ENCODE measurements at places on chromosomes 3 and 15.
A peak's percentile ranks its signal among the peaks of the same experiment; 100 is the strongest.

GRCh38 chr3:78204977-78205376 is 1165.1 kb downstream of the ROBO2 start:
- DNase-seq, result peak; percentile 97

DNA sequence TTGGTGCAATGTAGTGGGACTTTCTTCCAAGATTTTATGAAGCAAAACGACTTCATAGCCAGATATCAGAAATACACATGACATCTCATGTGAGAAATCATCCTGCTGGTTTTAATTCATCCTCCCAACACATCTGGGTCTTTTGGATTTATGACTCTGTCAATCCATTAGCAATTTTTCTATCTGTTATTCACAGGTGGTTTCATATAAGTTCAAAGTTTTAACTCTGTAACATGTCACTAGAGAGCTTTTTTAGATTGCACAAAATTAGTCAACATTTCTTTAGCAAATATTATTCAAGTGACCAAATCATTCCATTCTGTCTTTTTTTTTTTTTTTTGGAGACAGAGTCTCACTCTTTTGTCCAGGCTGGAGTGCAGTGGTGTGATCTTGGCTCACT is 30.4 kb downstream of the SQOR start:
- peak; percentile 43 for DNase-seq

DNA sequence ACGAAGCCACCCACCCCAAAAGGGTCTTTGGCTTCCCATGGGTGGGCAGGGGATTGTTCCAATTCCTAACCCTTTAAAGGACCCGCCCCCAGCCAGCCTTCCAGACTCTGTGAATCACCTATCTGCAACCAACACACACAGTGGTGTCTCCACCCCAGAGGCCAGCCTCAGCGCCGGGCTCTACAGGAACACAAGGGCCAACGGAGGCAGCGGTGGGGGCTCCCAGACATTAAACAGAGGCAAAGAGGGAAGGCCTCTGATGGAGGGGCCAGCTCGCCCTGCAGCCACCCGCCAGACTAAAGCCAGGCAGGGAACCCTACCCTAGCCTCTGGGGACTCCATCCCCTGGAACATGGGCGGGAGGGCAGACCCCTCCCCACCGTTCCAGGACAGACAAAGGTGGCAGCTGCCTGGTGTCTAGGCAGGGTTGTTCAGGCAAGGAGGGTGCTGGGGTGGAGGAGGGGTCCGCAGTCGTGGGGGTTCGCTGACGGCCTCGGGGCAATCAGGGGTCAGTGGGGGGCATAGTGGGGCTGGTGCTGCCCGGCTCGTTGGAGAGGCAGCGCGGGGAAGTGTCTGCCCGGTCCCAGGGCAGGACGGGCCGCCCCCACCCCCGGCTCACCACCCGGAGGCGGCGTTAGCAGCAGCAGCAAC is 448 bp downstream of the SHISA5 start:
- DNase-seq, result peak; percentile 48

GRCh38 chr3:32424581-32425250 is 33.1 kb downstream of the CMTM7 start:
- DNase-seq, result no peak

DNA sequence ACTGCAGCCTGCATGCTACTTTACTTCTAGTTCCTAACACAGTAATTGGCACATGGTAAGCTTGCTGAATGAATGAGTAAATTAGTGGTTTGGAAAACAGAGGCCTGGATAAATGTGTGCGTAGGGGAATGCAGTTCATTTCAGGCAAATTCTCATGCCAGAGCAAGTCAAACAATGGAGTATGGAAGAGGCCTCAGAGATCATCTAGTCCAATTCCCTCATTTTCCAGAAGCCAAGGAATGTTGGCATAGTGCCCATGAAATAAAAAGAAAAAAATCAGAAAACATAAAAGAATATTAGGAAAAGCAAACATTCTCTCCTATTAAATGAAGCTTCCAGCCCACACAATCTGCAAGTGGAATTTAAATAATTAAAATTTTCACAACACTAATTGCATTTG is 92.4 kb downstream of the MB21D2 start:
- DNase-seq, result peak; percentile 28

DNA sequence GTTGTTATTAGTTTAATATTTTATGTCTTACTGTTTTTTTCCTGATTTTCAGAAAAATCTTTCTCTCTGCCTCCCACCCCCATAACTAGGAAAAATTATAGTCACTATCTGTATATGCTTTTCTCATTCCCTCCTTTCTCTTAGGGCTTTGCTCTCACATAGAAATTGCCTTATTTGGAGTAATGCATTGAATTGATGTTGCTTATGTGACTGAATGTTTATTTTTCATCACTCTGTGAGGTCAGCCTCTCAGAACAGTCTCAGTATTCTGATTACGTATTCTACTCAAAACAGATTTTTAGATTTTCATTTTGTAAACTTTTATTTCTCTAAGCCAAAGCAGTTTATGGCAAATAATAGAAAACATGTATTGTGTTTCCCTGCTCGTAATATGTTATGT is 121.0 kb downstream of the SLMAP start:
- DNase-seq, result peak; percentile 88

DNA sequence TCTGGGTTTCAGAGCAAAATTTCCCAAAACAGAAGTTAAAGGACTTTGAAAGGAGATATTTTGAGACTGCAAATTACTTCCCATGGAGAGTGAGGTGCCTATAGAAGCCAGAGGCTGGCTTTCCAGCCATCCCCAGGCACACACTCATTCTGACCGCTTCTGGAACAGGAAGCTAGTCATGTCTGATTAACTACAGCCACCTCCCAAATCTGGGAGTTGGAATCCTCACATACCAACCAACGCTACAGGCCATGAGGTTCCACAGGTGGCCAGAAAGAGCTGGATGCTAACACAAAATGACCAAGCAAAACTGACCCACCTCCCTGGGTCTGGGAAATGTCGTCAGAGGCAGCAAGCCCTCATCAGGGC is 87.2 kb downstream of the SNRK start:
- peak; percentile 27 for DNase-seq

DNA sequence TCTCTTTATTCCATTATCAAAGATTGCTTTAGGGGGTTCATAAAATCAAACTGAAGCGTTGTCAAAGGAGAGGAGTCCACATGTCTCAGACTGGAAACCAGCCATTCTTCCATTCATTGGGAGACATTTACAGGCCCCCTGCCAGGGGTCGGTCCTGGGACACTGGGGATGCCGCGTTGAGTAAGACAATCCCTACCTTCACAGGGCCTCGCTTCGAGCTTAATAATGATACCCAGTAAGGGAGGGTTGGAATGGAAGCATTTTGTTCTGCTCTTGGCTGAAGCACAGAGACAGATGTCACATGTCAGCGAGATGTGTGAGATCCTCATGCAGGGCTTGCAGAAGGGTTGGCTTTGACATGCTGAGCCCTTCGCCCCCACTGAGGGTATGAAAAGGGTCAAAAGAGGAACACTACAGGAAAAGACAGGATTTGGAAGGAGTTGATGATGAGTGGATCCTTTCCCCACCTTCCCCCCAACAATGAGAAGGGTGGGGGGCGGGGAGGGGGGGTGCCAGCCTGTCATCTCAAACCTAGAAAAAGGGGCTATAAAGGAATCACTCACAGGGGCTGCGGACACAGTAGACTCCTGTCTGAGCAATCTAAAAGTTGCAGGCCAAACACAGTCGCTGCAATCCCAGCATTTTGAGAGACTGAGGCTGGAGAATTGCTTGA is 25.6 kb upstream of the ARL8B start:
- no peak for DNase-seq

DNA sequence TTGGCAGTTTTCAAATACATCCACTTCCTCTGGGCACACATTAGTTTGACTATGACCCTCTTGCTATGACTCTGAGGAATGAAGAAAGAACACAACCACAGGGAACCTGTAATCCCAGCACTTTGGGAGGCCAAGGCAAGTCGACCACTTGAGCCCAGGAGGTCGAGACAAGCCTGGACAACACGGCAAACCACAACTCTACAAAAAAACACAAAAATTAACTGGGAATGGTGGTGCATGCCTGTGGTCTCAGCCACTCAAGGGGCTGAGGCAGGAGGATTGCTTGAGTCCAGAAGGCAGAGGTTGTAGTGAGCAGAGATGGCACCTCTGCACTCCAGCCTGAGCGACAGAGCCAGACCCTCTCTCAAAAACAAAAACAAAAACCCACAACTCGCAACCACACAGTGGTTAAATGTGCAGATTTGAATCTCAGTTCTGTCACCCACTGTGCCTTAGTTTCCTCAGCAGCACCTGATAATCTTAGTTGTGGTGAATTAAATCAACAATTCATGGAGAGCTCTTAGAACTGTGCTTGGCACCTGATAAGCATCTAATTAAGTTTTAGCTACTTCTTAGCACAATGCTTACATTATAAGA is 65.7 kb downstream of the MYLK start:
- DNase-seq, result peak; percentile 57

GRCh38 chr3:31567036-31567435 is 34.3 kb downstream of the STT3B start:
- no peak for DNase-seq

DNA sequence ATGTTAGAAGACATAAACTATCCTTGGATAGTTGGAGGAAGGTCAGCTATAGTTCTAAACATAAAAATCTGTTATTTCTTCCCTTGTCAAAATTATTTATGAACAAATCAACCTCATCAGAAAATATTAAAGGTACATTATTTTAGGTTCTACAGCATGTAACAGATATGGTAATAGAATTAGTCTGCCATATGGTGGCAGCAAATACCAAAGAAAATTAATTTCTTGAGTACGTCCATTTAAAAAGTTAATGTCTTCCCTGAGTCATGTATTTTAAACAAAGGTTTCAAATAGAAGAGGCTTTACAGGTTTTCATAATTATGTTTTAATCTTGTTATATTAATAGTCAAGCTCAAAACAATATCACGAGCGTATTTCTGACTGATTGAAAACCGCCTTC is 17.9 kb upstream of the ANKRD28 start:
- DNase-seq, result peak; percentile 76

DNA sequence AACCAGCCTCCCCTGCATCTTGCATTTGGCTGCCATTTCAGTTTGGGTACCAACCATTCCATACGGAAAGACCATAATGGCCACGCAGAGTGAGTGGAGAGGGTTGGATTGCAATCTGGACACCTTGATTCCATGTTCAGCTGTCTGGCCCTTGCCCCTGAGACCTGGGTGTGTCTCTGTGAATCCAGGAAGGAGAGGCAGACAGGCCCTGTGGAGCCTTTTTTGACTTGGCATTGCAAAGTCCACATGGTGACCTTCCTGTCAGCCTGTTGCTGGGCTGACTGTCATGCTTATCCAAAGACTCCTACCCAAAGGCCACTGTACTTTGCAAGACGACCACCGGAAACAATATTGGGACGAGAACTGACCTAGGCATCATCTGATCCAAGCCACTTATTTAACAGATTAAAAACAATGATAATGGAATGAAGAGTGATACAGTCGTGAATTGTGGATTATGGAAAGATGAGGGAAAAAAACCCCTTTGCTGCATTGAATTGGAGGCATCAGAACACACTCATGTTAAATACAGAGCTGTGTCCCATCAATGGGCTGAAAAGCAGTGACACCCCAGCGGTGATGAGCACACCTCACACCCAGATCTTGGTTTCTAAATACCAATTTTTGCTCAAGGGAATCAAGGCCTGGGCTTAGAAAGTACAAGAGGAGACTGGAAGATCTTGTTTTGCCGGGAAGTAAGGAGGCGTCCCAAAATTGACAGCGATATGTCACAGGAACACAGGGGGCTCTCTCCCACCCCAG is 86.0 kb downstream of the LRRK1 start:
- no peak for DNase-seq

GRCh38 chr3:147618691-147619090 is 209.5 kb downstream of the ZIC1 start:
- DNase-seq, result peak; percentile 31

DNA sequence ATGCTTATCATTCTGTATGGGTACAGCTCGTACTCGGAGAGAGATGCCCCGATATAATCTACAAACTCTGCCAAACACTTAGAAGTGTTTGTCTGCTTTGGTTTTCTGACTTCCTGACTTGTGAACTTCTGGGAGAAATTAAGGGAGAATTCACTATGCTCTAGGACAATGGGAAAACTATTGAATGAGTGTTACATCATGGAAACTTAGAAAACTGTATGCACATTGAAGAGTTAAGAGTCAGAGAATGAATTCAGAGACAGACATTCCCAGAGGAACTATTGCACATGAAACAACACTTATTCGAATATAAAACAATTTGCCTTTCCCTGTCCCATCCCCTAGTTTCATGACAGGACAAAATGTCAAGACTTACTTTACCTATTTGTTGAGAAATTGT is 57.8 kb downstream of the DTWD1 start:
- no peak for DNase-seq

DNA sequence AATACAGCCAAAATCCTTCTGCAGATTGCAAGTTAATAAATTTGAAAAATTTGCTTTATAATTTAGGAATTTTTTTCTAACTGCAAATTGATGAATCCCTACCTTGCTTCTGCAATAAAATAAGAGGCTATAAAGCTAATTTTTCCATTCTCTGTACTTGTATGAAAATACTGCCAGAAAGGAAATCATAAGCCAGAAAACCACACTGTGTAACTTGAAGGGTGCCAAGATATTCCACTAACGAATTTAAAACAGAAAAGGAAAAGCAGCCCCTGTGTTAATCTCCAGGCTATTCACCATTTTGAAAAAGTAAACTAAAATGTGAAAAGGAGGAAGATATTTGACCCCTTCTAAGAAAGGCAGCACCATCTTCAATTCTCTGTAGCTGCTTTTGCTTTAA is 557.9 kb upstream of the ZNF385D start:
- DNase-seq, result no peak

DNA sequence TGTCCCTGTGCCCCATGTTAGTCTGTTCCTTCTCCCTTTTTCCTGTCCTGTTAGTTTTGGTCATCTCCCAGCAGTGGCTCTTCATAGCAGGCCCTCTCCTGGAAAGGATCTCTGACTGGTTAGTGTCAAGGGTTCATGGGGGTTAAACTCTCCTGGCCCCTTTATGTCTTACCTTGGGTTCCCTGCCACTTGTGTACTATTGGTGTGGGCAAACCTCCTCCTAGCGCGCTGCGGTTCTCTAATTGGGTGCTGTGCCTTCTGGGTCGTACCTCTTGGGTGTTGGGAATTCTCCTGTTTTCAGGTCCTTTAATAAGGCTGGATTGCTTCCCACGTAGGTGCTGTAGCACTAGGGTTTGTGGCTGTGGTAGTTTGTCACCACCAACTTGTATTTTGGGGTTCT is 18.8 kb downstream of the GMPS start:
- no peak for DNase-seq

DNA sequence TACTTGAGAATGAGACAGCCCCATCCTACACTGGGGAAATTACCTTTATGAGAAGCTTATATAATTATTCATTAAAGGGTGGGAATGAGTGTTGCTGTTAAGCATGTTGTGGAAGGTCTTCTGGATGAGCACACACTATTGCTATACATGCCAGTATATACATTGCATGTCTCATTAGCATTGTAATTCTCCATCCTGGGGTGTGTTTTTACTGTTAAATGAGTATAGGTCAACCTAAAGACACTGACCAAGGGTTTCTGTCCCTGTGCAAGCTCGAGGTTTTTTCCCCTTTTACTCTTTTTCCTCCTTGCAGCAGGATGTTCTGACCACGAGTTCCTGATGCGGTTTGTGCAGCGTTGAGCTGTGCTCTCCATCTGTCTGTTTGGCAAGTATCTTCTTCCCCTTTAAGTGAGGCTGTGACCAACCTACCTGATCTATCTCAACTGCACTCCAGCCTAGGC is 7.2 kb upstream of the IVD start:
- DNase-seq, result no peak
